Cardiac fibroblast (primary cell): ENCODE measurements at places on chromosomes 13 and 19.

DNA sequence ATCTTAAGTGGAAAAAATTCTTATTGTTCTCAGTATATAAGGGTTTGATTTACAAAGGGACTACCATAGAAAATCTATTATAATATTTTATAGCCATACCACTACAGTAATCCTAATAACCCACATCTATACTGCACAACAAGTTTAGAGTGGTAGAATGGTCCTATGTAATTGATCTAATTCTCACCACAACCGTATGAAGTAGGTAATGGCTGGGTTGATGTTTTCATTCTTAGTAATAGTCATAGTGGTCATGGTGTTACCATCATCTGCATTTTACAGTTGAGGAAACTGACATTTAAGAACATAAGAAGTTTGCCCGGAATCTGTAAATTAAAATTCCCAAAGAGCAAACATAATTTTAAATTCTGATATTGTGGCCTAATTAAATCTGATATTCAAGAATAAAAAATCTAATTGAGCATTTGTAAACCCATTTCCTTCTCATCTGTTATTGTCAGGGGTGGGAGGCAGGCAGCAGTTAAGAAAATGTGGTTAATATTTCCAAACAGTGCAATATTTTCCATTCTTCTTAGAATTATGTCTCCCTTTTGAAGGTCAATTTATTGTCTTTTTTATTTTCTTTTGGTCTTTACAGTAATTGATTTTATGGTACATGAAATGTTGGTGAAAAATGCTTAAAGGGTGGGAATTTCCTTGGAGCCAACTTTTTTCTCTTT lies 65.6 kb downstream of the DHRS12 start:
- DNase-seq, result no peak

DNA sequence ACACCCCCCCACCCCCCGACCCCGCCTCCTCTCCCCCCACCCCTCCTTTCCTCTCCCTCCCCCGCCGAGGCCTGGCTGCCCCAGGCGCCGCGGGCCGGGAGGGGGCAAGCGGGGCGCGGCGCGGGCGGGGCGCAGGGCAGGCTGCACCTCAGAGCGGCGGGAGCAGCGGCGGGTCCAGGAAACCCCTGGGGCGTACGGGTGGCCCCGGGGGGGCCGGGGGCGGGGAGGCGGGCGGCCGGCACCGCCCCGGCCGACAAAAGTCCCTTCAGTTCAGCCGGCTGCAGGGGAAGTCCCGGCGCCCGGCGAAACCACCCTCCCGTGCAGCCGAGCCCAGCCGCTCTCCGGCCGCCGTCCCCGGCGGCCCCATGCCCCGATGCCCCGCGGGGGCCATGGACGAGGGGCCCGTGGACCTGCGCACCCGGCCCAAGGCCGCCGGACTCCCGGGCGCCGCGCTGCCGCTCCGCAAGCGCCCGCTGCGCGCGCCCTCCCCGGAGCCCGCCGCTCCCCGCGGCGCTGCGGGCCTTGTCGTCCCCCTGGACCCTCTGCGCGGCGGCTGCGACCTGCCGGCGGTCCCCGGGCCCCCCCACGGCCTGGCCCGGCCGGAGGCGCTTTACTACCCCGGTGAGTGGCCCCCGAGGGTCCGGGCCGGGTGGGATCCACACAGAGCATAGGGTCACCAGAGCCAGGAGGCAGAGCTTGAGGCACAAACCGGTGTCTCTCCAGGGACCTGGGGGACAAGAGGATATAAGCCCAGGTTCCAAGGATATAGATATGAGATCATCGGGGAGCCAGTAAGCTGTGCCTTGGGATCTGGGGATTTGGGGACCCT lies at the start of gene BCL3:
TSS of gene BCL3 (plus strand) at position 283 of the 829 bp plus-strand sequence. CDS start at position 366, 83 bp downstream.
- DNase-seq, result no peak

- DNase-seq, result peak; percentile 90
These were observed 632.8 kb upstream of the KLF12 start for GRCh38 chr13:74767050-74767449.

DNA sequence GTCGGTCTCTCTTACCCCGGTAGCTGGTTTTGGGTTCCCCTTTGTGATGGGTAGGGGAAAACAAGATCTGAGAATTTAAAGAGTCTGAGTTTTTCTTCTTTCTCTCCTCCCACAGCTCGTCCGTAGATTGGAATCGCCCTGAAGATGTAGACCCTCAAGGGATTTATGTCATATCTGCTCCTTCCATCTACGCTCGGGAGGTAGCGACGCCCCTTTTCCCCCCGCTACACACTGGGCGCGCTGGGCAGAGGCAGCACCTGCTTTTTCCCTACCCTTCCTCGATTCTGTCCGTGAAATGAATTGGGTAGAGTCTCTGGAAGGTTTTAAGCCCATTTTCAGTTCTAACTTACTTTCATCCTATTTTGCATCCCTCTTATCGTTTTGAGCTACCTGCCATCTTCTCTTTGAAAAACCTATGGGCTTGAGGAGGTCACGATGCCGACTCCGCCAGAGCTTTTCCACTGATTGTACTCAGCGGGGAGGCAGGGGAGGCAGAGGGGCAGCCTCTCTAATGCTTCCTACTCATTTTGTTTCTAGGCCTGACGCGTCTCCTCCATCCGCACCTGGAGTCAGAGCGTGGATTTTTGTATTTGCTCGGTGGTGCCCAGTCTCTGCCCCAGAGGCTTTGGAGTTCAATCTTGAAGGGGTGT lies 7.1 kb upstream of the SELENOV start:
- DNase-seq, result no peak

DNA sequence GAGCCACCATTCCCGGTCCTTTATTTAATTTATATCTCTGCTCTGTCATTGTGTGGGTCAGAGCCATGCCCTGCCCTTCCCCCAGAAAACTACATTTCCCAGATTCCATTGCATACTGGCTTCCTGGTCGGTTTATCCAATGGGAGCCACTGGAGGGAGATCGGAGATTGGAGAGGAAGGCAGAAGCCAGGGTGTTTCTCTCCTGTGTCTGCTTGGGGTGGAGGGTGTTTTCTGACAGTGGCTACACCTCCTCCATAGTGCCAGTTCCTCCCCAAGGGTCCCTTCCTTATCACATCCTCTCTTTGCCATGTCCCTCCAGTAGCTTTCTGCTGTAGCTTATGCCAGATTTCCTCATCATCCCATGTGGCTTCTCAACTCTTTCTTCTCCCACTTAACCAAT lies 19.0 kb downstream of the OLFM2 start:
- DNase-seq, result peak; percentile 70

DNA sequence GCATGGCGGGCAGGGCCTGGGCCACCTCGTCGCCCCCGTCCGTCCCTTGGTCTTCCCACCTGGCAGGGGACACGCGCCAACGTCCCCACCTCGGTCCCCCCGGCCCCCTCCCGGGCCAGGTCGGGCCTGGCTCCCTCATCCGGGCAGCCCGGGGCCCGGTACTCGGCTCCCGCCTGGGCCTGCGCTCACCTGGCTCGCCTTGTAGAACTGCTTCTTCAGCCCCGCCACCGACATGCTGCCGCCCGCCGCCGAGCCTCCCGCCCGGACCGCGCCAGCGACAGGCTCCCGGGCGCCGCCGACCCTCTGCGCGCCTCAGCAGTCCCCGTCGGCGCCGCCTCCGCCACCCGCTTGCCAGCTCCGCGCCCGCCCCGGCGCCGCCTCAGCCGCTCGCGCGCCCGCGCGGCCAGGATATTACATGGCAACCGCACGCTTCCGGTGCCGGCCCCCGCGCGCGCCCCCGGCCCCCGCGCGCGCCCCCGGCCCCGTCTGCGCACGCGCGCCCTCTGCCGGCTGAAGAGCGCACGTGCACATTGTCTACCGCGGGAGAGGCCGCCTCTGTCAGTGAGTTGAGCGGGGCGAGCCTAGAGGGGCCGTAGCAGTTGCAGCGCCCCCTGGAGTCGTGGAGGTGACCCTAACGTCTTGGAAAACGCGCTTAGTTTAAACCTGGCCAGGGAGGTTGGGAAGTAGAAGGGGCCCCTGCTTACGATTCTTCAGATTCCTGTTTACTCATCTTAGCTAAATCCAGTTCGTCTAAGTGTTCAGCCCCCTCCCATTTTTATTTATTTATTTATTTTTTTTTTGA lies at the start of gene SH3GL1:
TSS of gene SH3GL1 (minus strand) at position 413 of the 802 bp plus-strand sequence. CDS start at position 234, 179 bp downstream.
- peak; percentile 96 for DNase-seq

DNA sequence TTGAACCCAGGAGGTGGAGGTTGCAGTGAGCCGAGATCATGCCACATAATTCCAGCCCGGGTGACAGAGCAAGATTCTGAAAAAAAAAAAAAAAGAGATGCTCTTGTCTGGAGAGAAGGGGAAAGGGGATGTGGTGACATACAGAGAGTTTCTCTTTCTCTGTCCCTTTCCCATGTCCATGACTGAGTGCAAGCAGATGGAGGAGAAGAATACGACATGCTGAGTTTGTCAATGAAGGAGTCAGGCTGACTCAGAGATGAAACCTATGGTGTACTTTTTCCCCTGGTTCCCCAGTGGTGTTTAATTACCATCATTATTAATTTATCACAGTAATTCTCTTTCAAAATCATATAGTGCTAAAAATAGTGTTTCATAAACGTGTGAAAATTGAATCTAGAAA lies 448.8 kb downstream of the FOXO1 start:
- no peak for DNase-seq

- no peak for DNase-seq
These were observed 624 bp downstream of the GPR32 start for GRCh38 chr19:50770888-50771287.

- no peak for DNase-seq
These were observed at the start of gene HNRNPL for GRCh38 chr19:38849860-38850435. TSS of gene HNRNPL (minus strand) at chr19:38849986. CDS start at chr19:38849966, 20 bp downstream.

DNA sequence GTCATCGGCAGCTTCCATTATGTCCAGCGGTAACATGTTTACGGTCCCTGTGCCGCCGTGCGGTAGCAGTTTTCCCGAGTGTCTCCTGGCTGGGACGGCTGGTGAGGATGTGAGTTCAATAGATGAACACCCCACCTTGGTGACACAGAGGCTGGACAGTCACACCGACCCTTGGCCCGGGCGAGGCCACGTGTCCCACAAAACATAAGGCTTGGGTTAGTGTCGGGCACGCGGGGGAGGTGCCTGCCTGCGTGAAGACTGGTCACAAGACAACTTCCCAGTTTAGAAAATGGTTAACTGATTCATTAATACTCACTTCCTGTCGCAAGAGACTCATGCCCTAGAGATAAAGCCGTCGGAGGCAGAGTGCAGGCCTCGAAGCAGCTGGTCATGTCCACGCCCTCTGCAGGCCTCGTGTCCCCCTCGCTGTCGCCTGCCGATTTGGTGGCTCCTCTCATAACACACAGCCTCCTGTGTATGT lies 17.2 kb downstream of the RASA3 start:
- DNase-seq, result peak; percentile 90

- DNase-seq, result no peak
These were observed 2.1 kb downstream of the SPATA13 start for GRCh38 chr13:24162604-24163003.

DNA sequence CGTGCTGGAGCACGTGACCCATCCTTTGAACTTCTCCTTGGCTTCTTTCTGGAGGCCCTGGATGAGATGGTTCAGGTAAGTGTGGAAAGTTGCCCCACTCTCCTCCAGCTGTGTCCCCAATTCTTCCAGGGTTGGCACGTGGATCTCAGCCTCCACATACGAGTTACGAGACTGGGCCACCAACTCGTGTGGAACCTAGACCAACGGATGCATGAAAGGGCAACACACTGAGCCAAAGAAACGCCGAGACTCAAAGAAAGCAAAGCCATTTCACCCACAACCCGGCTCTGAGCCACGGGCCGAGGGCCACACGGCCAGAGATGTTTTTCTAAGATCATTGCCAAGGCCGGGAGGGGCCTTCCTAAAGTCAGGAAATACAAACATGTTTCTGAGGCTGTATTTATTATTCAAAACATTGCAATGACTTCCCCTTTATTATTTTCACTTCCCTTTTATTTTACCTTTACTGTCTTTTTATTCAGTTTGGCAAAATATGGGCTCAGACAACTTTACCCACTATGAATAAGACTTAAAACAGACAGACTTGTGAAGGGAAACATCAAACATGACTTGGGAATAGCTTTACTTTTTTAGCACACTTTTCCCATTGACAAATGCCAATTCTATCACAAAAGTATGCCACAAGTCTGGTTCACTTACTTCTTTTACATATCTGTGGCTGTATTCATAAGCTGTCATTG lies 94.6 kb downstream of the KL start:
- DNase-seq, result peak; percentile 57

DNA sequence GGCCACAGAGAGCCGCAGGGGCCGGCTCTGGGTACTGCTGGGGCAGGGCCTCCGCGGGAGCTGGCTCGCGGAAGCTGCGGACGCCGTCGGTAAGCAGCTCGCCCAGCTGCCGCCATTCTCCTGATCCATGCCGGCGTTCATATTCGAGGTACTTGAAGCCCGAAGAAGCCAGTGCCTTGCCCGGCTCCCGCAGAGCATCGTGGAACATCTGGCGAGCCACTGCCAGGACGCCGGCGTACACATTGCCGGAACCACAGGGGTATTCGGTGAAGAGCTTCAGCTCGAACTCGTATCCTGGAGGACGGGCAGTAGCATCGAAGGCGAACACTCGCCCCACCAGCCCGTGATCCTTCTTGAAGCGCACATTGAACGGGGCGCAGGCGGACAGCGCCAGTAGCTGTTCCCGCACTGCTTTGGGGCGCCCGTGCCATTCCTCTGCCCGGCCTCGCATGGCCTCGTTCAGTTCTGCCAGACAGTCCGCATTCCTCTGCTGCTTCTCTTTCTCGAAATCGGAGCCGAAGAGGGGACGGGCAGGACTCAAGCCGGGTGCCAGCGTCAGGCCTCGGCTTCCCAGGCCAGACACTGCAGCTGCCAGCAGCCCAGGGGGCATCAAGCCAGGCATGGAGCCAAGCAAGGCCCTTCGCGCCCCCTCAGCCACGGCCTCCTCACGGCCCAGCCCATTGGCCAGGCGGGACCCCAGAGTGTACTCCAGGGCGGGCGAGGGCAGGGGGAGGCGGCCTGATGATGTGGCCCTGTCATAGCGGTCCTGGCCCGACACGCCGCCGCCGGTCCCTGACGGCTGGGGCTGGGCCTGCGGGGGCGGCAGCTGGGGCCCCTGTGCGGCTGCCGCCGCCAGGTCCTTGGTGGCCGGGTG lies 1.0 kb downstream of the IRF2BP1 start:
- DNase-seq, result no peak

- no peak for DNase-seq
These were observed 77.0 kb downstream of the STARD13 start for GRCh38 chr13:33208290-33209220.

DNA sequence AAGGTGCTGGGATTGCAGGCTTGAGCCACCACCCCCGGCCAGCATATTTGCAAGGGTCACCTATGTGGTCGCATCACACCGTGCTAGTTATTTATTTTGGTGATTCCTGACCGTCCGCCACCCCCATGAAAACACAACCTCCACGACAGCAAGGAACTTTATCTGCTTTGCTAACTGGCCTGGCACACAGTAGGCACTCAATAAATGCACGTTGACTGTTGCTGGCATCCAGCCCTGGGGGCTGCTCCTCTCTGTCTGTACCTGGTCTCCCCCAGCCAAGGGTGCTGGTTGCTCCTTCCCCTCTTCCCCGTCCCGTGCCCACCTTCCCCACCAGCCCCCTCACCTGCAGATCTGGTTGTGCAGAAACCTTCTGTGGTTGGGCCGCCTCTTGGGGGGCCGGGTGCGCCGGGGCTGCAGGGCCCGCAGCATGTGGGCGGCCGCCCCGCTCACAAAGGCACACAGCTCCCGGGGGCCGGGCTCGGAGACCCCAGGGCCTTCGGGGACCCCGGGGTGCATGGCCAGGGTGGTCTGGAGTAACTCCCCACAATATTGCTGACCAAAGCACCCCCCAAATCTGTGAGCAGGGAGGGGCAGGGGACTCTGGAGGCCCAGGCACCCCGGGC lies 401 bp downstream of the C19orf85 start:
- no peak for DNase-seq

GRCh38 chr19:10230173-10230860 lies 814 bp downstream of the S1PR2 start:
- DNase-seq, result no peak
